ENCODE measurements at places on chromosomes 7 and 10. TPM values are rescaled to one million over a fixed set of nuclear protein-coding genes. Genes with fewer than 3 reads are reported as not detected.

The GSDME gene
- 1.3 TPM for polyA plus RNA-seq

DNA sequence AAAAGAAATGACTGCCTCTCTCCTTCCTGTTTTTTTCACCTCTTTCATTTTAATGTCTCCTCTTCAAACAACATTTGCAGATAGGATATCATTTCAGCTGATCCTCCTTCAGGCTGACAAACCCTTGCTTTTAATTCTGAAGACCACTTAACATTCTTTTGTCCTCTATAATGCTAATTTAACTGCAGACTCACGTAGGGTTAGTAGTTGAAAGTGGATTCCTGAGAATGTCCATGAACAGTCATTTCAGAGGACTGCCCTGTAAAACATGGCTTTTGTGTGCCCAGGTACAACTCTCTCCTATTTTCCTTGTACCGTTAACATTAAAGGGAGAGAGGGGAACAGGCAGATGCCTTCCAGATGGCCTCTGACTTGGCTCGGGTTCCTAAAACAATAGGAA, 524.4 kb downstream of the SDK1 start:
- no peak for DNase-seq

- DNase-seq = no peak
These were observed 262.7 kb upstream of the PHYHIPL start for GRCh38 chr10:58913717-58914116.

- no peak for DNase-seq
These were observed 649.2 kb upstream of the C7orf33 start for GRCh38 chr7:147941381-147941780.

Data from pancreas (tissue), 10 donors.